ENCODE measurements at places on chromosomes 1 and 21.
A peak's percentile ranks its signal among the peaks of the same experiment; 100 is the strongest.

- no peak for DNase-seq
Observed at GRCh38 chr1:15936025-15936424, 39.9 kb downstream of the ZBTB17 start.

GRCh38 chr1:66395202-66396061, 138.5 kb upstream of the SGIP1 start:
- no peak for DNase-seq

DNA sequence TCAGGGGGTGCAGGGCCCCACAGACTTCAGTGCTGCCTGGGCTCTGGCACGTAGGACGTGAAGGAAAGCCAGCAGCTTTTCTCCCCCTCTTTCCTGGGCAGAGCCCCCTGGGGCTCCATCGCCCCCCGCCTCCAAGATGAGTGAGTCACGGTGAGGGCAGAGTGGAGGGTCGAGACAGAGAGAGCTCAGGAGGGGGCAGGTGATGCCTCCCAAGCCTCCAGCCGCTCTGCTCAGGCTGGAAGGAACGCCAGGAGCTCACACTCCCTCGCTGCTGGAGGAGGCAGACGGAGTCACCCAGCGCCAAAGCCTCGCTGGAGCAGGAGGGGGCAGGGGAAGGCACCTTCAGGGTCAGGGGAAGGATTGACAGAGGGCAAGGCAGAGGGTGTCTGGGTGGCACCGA, 119.5 kb downstream of the CASZ1 start:
- no peak for DNase-seq

DNA sequence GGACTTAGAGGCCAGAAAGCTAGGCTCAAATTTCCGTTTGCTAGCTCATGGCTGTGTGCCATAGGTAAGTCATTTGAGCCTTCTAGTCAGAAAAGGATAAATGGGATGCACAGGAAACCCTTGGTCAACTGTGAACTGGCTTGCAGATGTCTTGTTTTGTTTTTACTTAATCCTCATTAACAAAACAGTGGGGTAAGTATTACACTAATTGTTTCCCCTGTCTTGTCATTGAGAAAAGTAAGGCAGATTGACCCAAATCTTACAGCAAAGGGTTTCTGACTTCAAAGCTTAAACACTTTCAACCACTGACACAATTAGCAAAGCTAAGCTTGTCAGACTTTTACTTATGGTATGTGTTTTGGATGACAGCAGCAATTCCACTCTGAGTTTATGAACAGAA, 291.3 kb downstream of the NTNG1 start:
- DNase-seq, result no peak

- no peak for DNase-seq
Observed at GRCh38 chr1:90452491-90452890, 264.6 kb downstream of the BARHL2 start.

DNA sequence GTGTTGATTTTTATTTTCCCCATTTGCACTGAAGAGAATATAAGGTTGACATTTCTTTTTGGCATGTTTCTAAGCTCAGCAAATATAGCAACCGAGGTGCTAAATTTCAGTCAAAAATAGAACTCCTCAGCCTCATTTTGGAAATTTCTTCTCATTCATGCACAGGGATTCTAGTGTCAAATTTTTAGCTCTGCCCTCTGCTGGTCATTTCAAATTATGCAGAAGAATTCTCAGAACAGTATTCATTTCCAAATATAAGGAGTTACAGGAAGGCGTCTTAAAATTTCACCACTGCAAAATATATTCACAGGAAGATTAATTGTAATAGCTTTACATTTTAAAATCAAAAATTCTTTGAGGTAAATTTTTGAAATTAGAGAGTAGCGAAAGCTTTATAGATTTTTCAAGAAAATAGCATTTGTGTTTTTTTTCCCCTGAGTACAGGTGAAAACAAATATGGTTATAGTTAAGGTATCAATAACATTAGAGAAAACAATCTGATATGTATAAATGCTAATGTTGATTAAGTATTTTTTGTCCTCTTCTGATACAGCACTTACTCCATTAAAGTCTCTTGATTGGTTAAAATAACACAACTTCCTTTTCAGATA, 57.9 kb downstream of the FMN2 start:
- DNase-seq, result peak; percentile 31

- DNase-seq, result no peak
Observed at GRCh38 chr1:91402023-91402422, 2.6 kb downstream of the HFM1 start.

GRCh38 chr1:7426780-7427604, 344.1 kb upstream of the VAMP3 start:
- no peak for DNase-seq

DNA sequence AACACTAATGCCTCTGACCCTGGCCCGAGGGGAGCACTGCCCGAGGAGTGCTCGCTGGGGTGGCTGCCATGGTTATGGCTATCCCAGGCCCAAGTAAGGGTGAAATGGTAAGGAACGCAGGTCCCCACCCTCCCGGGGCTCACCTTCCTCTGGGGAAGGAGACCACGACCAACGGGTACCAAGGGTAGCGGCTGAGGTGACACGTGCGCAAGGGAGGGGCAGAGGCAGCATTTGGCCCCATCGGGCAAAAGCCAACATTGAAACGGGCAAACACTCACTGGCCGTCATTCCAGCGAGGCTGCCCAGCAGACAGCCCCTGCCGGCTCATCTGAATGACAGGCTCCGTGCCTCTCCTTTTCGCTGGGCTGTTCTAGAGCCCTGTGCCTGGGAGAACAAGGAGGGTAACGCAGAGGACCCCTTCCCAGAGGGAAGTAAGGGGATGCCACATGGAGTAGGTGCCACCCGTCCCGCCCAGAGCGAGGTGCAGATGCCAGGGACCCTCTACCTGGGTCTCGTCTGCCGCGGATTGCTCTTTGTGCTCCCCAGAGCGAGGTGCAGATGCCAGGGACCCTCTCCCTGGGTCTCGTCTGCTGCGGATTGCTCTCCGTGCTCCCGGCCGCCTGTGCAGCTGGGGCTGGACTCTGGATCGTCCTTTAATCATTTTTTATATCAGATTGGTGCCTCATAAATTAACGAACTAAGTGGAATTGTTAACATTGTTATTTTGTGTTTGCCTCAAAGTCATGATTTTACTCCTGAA, 16.2 kb downstream of the ACTRT2 start:
- no peak for DNase-seq

GRCh38 chr1:91578320-91579109, 77.9 kb downstream of the CDC7 start:
- no peak for DNase-seq

DNA sequence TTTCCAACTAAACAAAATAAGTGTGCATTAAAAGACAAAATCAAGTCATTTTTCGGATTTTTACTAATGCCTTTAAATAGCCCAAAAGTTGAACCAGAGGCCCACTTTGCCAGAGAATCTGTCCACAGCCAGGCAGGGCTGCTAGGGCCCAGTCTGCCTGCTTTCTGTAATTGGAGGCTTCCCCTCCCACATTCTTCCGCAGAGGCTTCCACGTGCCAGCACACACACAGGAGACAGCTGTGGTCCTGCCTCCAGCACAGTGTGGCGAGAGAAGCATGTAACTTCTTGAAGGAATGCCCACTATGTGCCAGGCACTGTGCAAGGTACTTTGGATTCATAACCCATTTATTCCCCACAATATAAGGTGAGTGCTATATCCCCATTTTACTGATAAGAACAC, 11.3 kb upstream of the PDZK1IP1 start:
- DNase-seq, result no peak

GRCh38 chr1:154474802-154475201, 27.2 kb upstream of the TDRD10 start:
- DNase-seq, result peak; percentile 82

Measured in head of caudate nucleus (tissue), 42 donors.